ENCODE measurements at places on chromosomes 6 and 20.

GRCh38 chr20:33659341-33660034 lies 2.6 kb upstream of the C20orf144 start:
- no peak for DNase-seq

- DNase-seq = no peak
These were observed 309.2 kb upstream of the SPTLC3 start for GRCh38 chr20:12699374-12700228.

GRCh38 chr20:1934721-1935573 lies 39.7 kb downstream of the SIRPA start:
- DNase-seq = no peak

DNA sequence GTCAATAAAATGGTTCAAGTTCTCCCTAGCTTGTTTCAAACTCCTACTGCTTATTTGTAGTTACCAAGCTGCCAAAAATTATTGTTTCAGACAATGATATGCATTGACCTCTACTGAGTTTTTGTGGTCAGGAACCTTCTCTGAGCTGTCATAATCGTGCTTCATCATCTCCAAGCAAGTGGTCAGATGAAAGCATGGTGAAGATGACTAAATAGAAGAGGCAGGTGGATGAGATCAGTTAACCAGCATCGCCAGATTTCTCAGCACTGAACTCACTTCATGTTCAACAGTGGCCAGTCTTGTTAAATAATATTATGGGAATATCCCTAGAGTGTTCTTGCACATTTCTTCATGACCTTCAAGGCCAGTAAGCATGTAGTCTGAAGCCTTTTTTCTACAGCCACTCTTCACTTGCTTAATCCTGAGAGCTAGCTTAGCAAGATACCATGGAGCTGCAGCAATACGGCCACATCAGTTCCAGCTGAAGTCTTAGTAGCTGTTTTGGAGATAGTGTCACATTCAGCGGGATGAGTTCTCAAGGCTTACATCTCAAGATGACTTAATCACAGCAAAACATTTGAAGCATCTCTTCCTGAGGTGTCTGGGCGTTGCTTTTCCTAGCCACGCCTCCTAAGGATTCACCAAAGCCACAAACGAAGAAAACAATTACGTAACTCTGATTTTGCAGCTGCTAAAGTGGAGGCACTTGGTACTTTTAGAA lies 101.6 kb upstream of the TMEM30A start:
- DNase-seq = no peak

DNA sequence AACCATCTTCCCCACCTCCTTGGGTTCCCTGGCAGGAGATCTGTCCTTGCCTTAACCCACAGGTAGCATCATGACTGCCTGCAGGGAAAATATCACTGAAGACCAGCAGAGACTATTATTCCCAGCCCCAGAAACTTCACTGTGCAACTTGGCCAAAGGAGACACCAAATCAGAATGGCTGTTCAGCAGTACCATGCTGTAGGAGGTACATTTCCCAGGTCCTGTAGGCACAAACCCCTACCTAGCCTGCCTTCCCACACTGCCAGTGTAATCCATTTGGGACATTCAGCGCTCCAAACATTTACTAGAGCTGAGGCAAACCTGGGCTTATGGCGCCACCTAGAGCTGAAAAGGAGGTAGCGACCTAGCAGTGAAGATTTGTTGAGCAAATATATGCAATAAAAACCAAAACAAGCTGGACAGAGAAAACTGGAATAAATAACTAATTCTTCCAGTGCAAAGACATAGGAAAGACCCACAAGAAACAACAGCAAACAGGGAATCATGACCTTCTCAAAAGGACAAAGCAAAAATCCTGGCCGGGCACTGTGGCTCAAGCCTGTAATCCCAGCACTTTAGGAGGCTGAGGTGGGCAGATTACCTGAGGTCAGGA lies 60.3 kb downstream of the VTA1 start:
- DNase-seq = no peak

GRCh38 chr20:14792915-14793314 lies 455.5 kb upstream of the FLRT3 start:
- no peak for DNase-seq

All from stimulated activated CD4-positive, alpha-beta T cell treated with anti-CD3 and anti-CD28 coated beads, Interleukin-15, amount 100 ng/mL, for 1 hour (primary cell).